ENCODE measurements at places on chromosomes 1 and 21. TPM values are rescaled to one million over a fixed set of nuclear protein-coding genes. Genes with fewer than 3 reads are reported as not detected.

Gene FLG2
- not detected for total RNA-seq

DNA sequence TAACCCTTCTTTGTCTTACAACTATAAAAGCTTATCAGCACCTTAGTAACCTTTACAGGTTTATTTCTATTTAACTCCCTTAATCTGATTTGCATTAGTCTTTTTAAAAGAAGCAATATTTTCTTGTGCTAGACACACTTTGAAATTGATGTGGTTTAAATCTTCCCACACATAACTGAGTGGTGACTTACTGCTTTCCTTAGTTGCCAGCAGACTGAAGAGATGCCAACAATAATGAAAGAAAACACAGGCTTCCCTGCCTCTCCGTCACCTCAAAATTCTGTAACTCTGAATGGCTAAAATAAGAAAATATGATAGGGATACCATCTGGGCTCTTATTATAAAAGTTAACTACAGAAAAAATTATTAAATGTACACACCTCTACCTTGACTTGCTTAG lies 196.8 kb downstream of the PTBP2 start:
- peak; percentile 62 for DNase-seq

- peak; percentile 94 for DNase-seq
Measured at GRCh38 chr1:161115132-161115711, 2.6 kb downstream of the PFDN2 start.

Gene PPM1J
- total RNA-seq: 0.06 TPM

Data from Daoy (cell line).